Activated T-helper 1 cell treated with anti-CD3 and anti-CD28 coated beads, Interleukin-2, amount 50 U/mL, for 16 hours (primary cell): ENCODE measurements at places on chromosomes 6 and 20.

DNA sequence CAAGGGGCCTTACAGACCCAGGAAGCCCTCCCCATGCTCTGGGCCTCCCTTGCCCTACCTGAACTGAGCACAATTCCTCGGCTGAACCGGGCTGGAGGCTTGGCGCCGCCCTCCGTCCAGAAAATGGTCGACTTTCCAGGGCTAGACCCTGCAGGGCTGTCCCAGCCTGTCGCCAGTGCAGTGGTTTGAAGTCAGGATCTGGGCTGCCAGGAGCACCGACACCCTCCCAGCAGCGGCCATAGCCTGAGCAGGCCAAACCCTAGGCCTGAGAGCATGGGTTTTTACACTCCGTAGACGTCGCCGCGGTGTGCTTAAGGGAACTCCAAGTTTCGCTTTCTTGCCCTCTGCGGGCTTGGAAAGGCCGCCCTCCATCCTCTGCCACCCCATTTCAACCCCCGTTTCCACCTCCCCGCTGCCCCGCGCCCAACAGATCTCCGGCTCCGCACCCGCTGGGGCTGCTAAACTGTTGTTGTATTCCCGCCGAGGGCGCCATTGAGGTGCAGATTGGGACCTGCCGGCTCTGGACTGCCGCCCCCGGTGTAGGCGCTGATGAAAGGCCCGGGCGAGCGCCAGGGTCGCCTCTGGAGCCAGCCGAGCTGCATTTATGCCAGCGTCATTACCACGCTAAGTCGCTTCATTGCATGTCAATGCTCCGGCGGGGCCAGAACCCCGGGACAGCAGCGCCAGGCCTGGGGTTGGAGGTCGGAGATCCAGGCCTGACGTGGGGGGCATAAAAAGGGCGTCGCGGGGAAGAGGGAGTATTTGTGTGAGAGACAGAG lies 2.2 kb upstream of the TFAP2A start:
- DNase-seq = no peak

- no peak for DNase-seq
These were observed 29.1 kb downstream of the RSPO3 start for GRCh38 chr6:127147534-127147933.

DNA sequence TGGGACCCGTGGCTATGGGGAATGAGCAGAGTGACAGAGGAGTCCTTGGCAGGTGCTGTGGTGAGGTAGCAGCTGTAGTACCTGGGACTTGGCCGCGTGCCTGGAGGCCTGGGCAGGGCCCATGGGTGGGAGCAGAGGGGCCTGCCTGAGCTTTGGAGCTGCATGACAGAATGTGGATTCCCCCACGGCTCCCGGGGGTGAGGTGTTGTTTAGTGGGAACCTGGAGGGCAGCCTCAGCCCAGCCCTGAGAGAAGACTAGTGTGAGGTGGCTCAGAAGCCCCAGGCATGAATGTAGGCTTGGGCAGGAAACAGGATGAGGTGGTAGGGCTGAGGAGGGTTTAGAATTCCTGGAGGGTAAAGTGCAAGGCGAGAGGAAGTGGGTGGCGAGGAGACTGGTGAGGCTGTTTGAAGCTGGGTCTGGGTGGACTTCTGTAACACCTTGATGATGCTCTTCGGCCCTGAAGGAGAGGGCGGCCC lies 86.5 kb upstream of the SCP2D1 start:
- no peak for DNase-seq

GRCh38 chr6:11718463-11718862 lies 60.1 kb downstream of the ADTRP start:
- DNase-seq = no peak

DNA sequence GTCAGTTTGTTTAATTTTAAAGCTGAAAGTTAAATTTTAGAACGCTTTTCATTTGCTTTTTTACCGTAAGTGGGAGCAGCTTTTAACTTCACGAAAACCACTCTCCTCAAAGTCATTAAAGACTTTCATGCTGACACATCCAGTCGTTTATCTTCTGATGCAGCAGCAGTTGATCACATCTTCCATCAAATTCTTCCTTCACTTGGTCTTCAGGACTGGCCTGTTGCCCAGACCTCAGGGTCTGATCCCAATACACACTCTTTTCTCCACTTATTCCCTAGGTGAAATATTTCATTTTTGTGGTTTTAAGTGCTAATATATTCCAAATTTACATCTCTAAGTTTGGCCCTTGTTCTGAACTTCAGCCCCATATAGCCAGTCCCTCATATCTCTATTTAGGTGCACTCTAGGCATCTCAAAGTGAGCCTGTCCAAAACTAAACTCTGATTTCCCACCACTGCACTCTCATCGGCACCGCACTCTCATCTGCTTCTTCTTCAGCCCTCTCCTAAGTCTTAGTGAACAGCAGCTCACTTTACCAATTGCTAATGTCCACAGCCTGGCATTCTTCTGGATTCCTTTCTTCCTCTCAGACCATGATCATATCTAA lies 20.4 kb downstream of the AFDN start:
- no peak for DNase-seq

GRCh38 chr6:157304899-157305663 lies 18.2 kb downstream of the TMEM242 start:
- DNase-seq = no peak

DNA sequence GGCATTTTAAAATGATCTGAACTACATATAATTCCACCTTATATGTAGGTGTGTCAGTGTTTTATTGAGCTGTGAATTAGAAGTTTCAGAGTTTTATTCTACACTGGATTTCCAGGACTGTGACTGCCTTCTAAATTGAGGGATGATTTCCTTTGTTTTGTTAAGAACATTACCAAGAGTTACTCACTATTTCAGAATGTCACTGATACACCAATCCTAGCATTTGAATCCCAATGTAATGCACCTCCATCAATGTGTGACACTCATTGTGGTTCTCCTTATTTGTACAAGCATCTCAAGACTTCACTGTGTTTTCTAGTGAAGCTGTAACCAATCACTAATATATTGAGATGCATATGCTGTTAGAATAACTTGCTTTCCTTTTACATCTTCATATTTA lies 86.8 kb downstream of the PLCB1 start:
- DNase-seq = no peak
